ENCODE measurements at places on chromosomes 16 and 17. TPM values are rescaled to one million over a fixed set of nuclear protein-coding genes. Genes with fewer than 3 reads are reported as not detected.

GRCh38 chr16:13838401-13839190 is 81.4 kb upstream of the ERCC4 start:
- no peak for DNase-seq

Gene TTLL6
- polyA plus RNA-seq = not detected

DNA sequence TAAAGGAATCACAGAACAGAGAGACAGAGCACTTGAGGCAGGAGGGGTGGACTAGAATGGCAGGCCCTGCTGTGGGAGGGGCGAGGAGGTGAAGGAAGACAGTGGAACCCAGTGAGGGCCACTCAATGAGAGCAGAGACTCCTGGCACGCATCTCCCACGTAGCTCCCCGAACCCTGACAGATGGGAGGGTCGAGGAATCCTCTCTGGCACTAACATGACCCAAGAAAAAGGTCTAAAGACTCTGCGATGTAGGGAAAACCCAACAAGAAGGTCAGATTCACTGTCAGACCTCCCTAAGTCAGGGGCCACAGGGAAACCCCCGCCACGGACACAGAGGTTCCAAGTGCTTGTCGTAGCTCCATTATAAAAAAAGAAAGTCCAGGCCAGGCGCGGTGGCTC is 15.0 kb downstream of the ZDHHC7 start:
- no peak for DNase-seq

GRCh38 chr17:72182371-72182873 is 61.6 kb downstream of the SOX9 start:
- no peak for DNase-seq

- no peak for DNase-seq
Observed at GRCh38 chr17:32588982-32589381, 102.2 kb downstream of the CDK5R1 start.

- DNase-seq = no peak
Observed at GRCh38 chr16:47046726-47047523, 73.5 kb upstream of the DNAJA2 start.

DNA sequence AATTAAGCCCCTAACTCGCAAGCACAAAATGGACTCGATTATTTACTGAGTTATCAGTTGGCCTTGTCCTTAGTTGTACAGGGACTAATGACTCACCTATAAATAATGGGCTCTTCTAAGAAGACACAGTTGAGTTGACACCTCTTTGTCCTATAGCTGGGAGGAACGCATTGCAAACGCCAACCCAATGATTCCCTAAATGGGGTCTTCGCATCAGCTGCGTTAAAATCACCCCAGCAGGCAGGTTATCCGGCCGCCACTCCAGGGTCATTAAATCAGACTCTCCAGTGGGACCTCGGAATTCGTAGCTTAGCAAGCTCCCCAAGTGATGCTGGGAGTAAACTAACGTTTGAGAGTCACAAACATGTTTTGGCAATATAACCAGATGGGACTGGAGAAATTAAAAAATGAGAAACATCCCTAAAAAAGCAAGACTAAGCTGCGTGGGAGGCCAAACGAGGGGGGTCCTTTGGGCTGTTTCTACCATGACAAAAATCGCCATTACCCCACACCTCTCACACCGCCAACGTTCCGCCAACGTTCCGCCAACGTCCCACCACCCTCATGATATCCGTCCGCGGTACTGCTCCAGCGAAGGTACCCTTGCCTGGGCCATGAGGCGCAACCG is 932 bp upstream of the NFE2L1 start:
- no peak for DNase-seq

- DNase-seq = no peak
Observed at GRCh38 chr17:76797241-76797840, 59.4 kb downstream of the MFSD11 start.

DNA sequence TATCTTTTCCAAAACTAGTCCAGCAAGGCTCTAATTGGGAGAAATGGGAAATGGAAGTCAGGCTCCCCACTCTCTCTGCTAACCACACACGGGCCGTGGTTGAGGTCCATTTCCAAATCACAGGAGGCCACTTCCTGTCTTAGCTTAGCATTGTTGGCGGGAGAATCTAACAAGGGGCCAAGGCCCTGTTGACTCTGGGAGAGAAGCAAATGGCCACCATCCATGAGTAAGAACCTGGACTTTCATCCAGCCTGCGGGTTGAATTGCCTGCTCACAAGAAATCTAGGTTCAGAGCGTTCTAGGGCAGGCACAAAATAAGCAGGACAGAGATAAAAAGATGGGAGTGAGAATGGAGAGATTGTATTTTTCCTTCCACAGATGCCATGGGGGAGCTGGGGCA is 5.7 kb downstream of the FAM20A start:
- DNase-seq = no peak

Gene HASPIN
- polyA plus RNA-seq = not detected

DNA sequence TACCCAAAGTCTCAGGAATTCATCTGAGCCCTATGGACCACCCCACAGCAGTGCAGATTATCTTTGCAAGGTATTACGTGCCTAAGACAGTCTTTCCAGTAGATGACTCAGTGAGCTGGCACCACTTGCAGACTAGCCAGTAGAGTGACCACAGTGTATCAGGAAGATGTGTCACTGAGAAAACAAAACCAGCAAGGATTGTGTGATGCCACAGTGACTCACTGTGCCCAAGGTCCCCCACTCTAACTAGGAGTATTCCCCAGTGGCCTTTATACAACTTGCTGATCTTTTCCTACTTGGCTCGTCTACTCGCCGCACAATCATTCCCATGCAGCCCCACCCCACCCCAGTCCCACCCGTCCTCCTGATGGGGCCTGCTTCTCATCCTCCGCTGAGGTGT is 26.8 kb upstream of the PRKCA start:
- DNase-seq = no peak

GRCh38 chr16:57593021-57593420 is 35.4 kb upstream of the ADGRG1 start:
- DNase-seq = no peak

DNA sequence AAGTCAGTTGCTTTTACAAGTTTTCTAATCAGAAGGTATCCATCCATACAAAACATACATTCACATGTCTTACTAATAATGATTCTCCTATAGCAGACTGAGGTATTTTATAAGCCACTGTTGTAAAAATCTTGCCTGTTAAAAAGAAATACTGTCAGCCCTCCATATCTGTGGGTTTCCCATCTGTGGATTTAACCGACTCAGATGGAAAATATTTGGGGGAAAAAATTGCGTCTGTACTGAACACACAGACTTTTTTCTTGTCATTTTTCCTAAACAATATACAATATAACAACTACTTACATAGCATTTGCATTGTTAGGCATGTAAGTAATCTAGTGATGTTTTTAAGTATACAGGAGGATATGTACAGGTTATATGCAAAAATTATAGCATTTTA is 90.4 kb downstream of the PARN start:
- DNase-seq = no peak

Gene SLC16A6
- polyA plus RNA-seq = 0.88 TPM

DNA sequence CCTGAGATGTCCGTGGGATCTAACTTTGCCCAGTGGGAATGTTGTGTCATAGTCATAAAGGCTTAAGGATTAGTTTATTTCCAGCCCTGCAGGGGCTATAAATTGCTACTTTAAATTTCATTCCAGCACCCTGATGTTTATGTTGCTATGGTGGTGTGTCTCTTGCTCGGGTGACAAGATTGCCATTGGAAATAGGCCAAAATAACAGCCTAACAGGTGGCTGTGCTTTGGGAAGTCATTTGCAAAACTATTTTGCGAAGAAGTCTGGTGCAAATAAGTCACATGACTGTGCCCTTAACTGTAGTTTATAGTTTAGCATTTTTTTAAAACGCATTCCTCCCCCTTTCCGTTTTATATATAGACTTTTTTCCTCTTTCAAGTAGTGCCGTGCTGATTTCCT is 23.1 kb downstream of the PITPNC1 start:
- DNase-seq = no peak

- DNase-seq = no peak
Observed at GRCh38 chr16:20995711-20996110, 95.1 kb downstream of the LYRM1 start.

All from immature natural killer cell (primary cell).